Activated CD8-positive, alpha-beta memory T cell treated with anti-CD3 and anti-CD28 coated beads for 1 hour (primary cell): ENCODE measurements at places on chromosomes 5 and 9.

DNA sequence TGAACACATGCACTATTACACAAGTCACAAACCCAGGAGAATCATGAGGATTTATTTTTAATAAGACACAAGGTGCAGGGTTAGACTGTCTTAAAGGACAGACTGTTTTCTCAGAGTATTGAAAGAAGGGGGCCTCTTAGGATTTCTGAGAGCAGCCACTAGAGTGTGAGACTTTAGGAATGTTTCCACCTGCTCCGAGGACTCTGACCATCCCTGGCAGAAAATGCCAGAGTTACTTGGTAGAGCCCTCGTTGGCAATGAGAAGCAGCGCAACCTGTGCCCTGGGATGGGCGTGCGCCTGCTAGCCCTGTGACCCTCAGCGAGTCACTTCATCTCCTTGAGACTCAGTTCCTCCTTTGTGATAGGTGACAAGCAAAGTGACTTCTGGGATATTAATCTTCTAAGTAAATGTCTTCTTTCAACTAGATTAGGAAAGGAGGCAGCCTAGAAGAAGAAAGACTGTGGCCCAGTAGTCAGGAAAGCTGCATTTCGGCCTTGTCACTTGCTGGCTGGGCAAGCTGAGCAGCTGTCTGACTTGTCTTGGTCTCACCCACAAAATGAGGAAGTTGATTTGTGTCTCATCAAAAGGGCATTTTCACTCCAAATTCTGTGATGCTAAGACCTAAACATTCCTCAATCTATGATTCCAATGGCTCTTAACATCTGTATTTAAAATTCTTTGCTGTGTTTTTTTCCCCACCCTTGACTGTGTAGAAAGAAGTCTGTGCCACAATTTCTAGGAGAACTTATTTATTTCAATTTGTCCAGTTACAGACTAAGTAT lies 60.5 kb downstream of the PTCD2 start:
- no peak for DNase-seq

- no peak for DNase-seq
Measured at GRCh38 chr9:133635098-133635497, 1.1 kb upstream of the DBH start.

DNA sequence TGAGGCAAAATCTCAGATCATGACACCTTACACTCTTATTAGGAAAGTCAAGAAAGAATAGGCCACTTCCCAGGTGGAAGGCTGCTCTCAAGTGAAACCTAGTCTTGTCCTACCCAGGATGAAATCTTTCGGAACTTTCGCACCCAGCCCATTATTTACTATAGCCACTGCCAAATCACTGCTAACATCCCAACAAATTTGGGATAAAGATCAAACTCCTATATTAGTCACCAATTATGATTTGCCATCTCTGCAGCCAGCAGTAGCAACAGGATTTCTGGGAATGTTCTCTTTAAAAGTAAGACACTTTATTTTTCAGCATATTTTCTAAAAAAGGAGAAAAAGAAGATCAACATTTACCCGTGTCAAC lies 224.6 kb downstream of the GAS1 start:
- no peak for DNase-seq

GRCh38 chr5:112196584-112196983 lies 222.5 kb downstream of the EPB41L4A start:
- DNase-seq: no peak

GRCh38 chr9:128818839-128819715 lies 777 bp downstream of the ENDOG start:
- DNase-seq: peak; percentile 30

- DNase-seq: no peak
Measured at GRCh38 chr5:17228821-17229291, 11.4 kb downstream of the BASP1 start.

- DNase-seq: no peak
Measured at GRCh38 chr9:15959663-15960062, 406.8 kb downstream of the CCDC171 start.

DNA sequence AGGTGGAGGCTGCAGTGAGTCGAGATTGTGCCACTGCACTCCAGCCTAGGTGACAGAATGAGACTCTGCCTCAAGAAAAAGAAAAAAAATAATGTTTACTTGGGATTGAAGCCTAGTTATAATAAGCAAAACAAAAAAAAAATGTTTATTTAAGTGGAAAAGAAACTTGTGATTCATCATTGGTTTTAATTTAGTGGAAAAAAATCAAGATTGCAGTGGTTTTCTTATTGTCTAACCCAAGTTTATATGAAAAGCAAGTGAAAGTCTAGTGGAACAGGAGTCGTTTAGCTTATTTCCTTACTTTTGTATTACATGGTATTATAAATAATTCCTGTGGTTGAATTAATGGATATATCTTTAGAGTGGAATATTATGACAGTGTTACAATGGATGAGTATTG lies 8.4 kb downstream of the CNOT8 start:
- no peak for DNase-seq

DNA sequence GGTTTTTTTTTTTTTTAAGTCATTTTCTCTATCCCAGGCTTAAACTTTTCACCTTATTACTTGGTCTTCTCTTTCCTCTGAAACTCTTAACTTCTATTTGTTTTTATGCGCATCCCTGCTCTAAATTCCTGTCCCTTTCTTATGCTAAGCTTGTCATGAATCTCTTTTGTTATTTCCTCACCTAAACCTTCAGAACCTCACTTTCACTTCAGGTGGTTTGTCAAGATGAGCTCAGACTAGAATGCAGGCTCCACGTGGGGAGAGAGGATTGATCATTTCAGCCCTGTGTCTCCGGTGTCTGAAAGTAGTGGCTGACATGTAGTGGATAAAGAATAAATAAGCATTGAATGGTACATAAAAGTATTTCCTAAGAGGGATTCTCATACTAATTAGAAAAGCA lies 63.6 kb downstream of the ANXA1 start:
- DNase-seq: no peak

DNA sequence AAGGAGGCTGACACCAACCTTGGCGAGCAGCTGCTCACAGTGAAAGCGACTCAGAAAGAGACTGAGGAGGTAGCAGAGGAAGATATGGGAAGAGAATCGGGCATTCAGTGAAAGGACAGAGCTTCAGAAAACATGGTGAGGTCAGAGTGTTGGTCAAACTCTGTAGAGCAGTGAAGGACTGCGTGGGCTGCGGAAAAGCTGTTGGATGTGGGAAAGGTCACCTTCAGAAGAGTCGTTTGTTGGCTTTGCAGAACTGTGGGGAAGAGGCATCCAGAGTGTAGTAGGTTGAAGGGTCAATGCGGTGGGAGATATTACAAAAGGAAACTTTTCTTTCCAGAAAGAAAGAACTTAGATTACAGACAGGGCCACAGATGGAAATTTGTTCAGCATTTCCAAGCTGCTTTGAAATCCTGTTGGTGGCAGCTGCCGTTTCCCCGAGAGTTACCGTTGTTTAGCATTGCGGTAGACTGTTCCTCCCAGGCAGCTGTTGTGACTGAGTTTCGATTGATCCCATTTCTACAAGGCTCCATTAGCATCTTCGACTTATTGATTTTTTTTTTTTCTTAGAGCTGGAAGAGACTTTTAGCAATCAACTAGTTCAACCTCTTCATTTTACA lies 58.3 kb upstream of the AFAP1L1 start:
- no peak for DNase-seq

DNA sequence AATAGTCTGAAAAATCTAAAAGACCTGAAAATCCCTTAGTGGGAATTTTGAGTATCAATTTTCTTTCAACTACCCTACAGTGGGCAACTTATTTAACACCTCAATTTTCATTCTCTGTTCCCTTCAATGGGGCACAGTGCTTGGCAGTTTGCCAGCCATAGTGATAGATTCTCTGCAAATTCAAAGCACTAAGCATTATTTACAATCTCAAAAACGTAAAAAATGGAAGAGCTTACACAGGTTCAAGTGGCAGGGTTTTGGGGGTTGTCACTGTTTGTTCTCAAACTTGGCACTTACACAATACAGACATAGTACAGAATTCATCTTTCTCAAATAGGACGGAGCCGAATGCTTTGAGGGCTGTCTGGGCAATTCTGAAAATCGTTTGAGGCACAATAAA lies 515.0 kb downstream of the EFNA5 start:
- DNase-seq: no peak

GRCh38 chr9:135818718-135819475 lies 88.4 kb downstream of the CAMSAP1 start:
- DNase-seq: no peak

- no peak for DNase-seq
Measured at GRCh38 chr9:70830618-70831017, 290.8 kb downstream of the TRPM3 start.

DNA sequence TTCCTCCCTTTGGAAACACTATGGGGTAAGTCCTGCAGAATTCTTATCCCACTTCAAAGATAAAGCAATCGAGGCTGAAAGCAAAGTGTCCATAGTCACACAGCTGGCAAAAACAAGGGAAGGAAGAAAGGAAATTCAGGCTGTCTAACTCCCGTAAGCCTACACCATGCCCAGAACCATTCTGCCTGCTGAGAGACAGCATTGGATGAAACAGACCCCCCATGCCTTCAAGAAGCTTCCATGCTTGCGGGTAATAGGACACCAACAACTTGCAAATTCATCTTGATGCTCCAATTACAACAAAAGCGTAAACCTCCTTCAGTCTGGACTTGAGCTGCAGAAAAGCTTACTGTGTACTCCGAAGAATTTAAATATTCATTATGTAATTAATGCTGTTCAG lies 181.1 kb upstream of the WWC1 start:
- no peak for DNase-seq

DNA sequence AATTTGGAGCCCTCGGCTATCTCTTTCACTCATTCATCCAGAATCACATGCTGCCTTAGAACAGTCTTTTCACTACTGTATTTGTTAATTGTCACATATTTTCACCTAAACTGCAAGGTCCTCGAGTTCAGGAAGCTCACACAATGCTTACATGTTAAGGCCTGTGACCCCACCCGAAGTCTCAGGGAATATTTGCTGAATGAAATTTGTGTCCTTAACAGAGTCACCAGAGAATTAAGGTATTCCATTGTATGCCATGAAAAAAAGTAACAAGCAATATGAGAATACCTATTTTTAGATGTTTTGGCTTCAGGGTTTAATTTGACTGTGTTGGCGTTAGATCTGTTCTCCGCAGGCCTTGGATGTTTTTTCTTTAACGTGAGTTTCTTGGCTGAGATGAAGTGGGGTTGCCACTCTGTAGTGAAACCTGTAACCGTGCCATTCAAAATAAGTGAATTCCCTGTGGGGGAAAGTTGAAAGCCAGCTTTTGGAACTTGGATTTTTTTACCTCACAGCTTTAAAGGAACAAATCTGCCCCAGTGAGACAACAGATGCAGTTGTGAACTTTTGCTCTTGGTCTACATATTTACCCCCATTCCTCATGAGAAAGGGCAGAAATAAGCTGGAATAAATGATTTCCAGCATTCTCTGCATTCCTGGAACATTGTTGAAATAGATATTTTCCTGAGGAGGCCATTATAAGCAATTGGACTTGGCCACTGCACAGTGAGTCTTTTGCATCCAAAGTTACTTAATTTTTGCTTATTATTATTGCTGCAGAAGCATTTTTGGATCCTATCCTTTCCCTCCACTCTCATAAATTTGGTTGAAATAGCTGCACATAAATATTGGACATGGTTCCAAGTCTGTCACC lies 35.9 kb upstream of the FBP1 start:
- DNase-seq: no peak

GRCh38 chr9:120267929-120268328 lies 312.0 kb downstream of the CDK5RAP2 start:
- no peak for DNase-seq

- no peak for DNase-seq
Measured at GRCh38 chr5:95172659-95173058, 112.2 kb downstream of the MCTP1 start.

DNA sequence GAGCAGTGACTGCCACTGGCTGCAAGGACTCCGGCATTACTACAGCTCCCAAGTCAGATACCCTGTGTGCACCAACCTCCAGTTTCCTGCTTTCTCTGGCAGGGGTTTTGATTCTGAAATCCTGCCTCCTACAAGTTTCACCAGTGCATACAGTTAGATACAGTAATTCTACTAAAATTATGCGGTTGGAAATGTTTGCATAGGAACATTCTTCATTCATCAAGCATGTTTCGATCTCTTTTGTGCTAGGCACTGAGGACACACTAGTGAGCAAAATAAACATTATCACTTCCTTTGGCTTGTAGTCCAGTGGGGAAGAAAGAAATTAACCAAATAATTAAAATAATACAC lies 152.2 kb downstream of the TMEM167A start:
- DNase-seq: no peak

DNA sequence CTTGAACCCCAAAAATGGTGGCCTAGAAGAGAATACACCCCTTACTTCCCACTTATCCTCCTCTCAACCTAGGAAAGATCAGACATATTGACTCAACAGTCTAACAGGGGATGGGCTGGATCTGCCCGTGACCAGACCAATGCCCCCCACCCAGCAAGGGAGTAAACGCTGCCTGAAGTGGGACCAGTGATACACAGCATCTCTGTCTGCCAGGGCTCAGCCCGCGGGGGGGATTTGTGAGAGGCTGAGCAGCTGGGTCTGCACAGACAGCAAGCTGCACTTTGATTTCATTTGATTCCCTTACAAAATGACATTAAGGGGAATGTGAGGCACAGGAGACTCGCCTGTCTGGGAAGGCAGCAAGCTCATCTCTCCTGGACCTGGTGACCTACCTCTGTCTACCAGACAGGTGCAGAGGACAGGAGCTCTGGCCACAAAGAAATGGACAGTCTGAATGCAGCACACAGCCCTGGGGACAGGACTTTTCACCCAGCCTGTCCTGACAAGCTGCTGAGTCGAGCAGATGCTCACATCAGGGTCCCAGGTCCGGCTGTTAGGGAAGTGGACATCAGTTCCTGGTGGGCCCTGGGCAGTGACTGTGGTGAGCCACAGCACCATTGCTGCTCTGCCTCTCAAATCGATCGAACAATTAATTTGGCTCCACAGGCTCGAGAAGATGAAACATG lies 79.9 kb downstream of the RGS3 start:
- no peak for DNase-seq

- no peak for DNase-seq
Measured at GRCh38 chr9:2761424-2761823, 44.1 kb downstream of the KCNV2 start.

DNA sequence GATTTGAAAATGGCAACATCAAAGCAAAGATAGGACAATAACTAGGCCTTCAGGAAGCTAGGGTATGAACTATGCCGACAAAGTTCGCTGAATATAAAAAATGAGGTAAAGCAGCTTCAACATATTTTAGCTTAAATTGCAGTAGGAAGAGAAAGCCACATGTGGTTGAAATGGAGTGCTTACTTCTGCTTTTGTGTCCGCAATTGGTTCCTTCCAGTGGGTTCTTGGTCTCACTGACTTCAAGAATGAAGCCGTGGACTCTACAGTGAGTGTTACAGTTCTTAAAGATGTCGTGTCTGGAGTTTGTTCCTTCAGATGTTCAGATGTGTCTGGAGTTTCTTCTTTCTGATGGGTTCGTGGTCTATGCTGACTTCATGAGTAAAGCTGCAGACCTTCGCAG lies 95.2 kb downstream of the APTX start:
- DNase-seq: no peak

GRCh38 chr5:354581-355378 lies 33.3 kb downstream of the AHRR start:
- no peak for DNase-seq

DNA sequence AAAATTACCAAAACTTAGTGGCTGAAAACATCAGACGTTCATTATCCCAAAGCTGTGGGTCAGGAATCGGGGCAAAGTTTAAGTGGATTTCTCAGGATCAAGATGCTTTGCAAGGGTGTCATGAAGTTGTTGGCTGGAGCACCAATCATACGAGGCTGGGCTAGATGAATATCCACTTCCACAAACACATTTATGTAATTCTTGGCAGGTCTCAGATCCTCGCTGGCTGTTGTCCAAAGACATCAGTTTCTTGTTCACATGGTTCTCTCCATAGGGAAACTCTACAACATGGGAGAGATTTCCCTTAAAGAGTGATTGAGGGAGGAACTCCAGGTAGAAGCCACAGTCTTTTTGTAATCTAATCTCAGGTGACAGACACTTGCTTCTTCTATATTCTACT lies 20.2 kb upstream of the CCDC192 start:
- DNase-seq: no peak
